HAP-1 (cell line): ENCODE measurements at places on chromosomes 6 and 20.

- DNase-seq: no peak
Measured at GRCh38 chr6:140806431-140806830, 1326.3 kb upstream of the GJE1 start.

GRCh38 chr6:167825332-167826229, 1.1 kb upstream of the AFDN start:
- peak; percentile 82 for DNase-seq

GRCh38 chr6:107129370-107129925, 14.1 kb upstream of the BEND3 start:
- no peak for DNase-seq

GRCh38 chr6:105667056-105667455, 264.2 kb upstream of the PREP start:
- no peak for DNase-seq

GRCh38 chr6:41336824-41337223, 1.4 kb downstream of the NCR2 start:
- no peak for DNase-seq

DNA sequence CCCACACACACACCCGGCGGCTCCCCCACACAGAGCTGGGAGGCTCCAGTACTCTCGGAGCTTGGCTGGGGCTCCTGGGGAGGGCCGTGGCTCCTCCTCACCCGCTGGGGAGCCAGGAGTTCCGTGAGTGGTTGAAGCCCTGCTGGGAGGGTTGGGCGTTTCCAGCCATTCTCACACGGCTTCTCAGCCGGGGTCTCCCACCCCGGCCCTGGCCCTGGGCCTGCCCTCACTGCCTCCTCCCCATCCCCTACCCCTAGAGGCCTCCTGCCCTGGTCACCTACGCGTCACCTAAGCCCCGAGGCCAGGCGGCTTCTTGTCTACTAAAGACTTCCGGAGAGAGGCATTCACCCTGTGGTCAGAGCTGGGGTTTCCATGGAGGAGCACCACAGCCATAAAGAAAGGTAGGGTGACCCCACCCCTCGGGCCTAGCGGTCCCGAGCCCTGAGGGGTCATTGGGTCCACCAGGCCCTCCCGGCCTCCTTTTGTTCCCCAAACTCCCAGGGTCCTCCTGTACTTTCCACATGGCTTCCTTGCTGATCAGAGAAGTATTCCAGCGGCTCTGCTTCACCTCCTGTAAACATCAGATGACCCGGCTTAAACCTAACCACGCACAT, 99.3 kb downstream of the TTLL2 start:
- no peak for DNase-seq

- DNase-seq: no peak
Measured at GRCh38 chr20:17344790-17345189, 118.0 kb downstream of the PCSK2 start.

- DNase-seq: no peak
Measured at GRCh38 chr20:53180928-53181362, 208.8 kb downstream of the TSHZ2 start.

GRCh38 chr6:38801305-38801704, 86.2 kb downstream of the DNAH8 start:
- no peak for DNase-seq

DNA sequence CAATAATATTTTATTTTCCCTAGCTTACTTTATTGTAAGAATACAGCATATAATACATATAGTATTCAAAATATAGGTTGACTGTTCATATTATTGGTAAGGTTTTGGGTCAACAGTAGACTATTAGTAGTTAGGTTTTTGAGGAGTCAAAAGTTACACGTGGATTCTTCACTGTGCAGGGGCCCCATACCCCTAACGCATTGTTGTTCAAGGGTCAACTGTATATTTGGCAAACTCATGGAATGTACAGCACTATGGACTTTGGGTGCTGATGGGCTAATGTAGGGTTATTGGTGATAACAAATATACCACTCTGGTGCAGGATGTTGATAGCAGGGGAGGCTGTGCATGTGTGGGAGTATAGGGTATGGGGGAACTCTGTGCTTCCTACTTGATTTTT, 397.2 kb downstream of the BCKDHB start:
- no peak for DNase-seq

- DNase-seq: no peak
Measured at GRCh38 chr6:43944908-43945767, 175.1 kb downstream of the VEGFA start.

DNA sequence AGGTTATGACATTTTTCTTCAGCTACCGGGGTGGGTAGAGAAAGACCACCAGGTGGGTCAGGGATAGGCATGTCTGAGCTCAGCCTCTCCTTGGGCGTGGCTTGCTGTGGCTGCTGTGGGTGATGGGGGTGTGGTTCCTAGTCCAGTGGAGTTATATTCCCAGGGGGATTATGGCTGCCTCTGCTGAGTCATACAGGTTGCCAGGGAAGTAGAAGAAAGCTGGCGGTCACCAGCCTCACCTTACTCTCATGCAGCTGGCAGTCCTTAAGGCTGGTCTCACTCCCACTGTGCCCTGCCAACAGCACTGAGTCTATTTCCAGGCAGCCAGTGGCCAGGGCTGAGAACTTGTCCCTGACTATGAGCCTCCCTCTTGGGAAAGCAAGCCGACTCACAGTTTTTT, 130.0 kb downstream of the SCP2D1 start:
- peak; percentile 13 for DNase-seq
